ENCODE measurements at places on chromosomes 3 and 15. TPM values are rescaled to one million over a fixed set of nuclear protein-coding genes. Genes with fewer than 3 reads are reported as not detected.

SLC12A1 gene
- not detected for total RNA-seq

SGO1 gene
- 16.0 TPM for total RNA-seq

SMCO1 gene
- not detected for total RNA-seq

SPATA16 gene
- not detected for total RNA-seq

PYGO1 gene
- 6.9 TPM for total RNA-seq

Data from A549 treated with CpdA at 1 μM for 4 hours (cell line).